ENCODE measurements at places on chromosomes 3 and 15.

DNA sequence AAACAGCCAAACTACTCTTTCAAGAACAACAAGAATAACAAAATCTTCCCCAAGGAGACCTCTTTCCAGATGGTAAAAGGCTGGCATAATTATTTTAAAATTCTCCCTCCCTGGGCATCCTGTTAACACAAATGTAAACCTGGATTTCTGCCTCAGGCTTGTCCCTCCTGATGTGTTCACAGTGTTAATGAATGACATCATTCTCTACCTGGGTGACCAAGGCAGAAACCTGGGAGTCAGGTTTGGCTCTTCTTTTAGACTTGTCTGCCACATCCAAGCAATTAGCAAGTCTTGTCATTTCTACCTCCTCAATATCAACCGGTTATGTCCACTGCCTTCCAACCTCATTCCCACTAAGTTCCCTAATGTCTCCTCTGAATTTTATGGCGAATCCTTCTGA, 368.7 kb upstream of the TBL1XR1 start:
- no peak for DNase-seq

DNA sequence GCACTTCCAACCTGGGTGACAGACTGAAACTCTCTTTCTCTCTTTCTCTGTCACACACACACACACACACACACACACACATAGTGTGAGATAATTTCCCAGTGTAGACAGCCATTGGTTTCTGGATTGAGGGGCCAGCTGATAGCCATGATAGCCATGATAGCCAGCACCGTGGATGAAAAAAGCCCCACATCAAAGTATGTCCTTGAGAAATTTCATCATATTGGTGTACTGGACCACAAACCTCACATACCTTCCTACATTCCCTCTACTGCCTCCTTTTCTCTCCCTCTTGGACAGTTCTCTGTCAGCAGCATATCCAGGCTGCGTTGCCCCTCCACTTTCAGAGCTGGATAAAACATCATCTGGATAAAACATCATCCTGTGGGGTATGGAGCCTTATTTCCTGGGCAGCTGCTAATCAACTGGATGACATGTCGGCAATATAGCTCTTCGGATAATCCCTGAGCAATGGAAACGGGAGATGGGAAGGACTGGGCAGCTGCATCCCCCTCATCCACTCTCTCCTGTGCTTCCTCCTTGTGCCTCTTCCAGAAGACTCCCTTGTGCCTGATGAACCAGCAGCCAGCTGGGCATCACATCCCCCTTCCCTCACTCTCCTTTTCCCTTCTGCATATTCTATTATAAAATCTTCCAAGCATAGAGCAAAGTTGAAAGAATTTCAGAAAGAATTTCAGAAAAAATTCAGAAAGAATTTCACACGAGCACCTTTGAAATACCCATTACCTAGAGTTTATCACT, 39.3 kb downstream of the GRK7 start:
- no peak for DNase-seq

DNA sequence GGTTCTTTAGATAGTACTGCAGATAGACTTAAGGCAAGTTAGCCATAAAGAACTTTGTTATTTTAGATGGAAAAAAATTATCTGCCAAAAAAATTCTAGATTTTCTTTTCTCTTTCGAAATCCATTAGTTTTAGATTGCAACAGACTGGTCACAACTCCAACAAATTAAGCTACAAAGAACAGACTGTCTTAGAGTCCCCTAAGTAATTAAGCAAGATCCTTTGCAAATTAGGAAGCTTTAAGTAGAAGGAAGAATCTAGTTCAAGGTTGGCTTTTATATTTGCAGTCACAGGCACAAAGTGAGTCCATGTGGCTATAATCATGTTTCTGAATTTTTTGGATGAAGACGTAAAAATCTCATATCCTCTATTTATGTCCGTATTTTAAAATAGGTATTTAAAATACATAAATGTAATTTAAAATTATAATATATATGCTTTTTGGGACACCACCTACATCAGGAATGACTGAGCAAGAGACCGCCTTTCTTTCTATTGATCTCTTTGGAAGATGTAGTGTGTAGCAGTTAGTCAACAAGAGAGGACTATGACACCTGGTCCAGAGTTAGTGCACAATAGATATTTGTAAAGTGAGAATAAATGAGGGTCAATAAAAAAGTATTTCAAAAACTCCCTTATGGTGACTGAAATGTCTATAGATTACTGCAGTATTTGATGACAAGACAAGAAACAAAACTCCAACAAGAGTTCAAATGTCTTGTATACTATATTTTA, 34.4 kb downstream of the TMEM45A start:
- DNase-seq, result no peak

DNA sequence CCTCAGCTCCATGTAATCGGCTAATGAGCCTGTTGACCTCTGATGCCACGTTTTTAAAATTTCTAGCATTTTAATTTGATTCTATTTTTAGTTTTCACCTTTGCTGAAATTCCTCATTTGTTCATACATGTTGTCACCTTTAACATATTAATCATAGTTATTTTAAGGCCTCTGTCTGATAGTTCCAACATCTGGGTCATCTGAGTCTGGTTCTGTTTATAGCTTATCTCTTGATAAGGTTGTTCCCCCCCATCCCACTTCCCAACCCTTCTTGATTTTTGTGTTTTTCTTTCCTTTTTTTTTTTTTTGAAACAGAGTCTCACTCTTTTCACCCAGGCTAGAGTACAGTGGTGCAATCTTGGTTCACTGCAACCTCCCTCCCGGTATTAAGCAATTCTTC, 36.4 kb downstream of the MAP2K1 start:
- no peak for DNase-seq
